ENCODE measurements at places on chromosomes 3 and 15. TPM values are rescaled to one million over a fixed set of nuclear protein-coding genes. Genes with fewer than 3 reads are reported as not detected.

GRCh38 chr3:55724821-55725220 is 237.7 kb upstream of the WNT5A start:
- no peak for DNase-seq

GRCh38 chr15:87609474-87609873 is 647.1 kb downstream of the NTRK3 start:
- peak; percentile 88 for DNase-seq

Gene PLSCR5
- total RNA-seq: not detected

Gene SPINK8
- not detected for total RNA-seq

Gene LRCH3
- total RNA-seq: 28.5 TPM
